ENCODE measurements at places on chromosomes 3 and 15. TPM values are rescaled to one million over a fixed set of nuclear protein-coding genes. Genes with fewer than 3 reads are reported as not detected.

The AQR gene
- total RNA-seq, result 41.5 TPM

The OXSR1 gene
- total RNA-seq, result 36.0 TPM

GRCh38 chr3:31432897-31433678 lies 99.6 kb upstream of the STT3B start:
- no peaks in the 10 kb centered on the region for H3K36me3 ChIP-seq
- H3K27ac ChIP-seq, result no peak overlapping the region
- no peaks in the 10 kb centered on the region for H3K27me3 ChIP-seq
- H3K4me3 ChIP-seq, result no peak overlapping the region

DNA sequence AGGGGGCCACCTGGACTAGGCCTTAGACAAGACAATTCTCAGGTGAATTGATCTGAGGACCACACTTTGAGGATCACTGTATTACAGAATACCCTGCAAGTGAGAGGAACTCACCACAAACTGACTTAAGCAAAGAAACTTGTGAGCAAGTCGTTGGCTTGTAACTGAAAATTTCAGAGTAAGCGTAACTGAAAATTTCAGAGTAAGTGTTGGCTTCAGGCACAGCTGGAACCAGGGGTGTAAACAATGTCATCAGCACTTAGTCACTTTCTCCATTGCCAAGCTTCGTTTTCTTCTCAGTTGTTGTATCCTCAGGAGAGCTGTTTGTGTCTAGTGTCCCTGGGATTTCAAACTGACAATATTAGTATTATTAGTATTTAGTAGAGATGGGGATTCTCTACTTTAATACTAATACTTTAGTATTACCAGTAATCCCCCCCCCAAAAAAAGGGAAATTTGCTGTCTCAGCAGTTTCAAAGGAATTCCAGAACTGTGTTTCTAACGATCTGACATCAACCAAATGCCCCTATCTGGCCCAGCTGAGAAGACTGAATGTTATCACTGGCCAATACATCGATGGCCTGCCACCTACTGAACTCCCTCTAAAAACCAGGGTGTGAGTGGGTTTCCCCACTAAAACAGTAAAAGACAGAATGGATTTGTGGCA lies 474.4 kb downstream of the NTRK3 start:
- H3K36me3 ChIP-seq, result no peaks in the 10 kb centered on the region
- no peaks in the 10 kb centered on the region for H3K27me3 ChIP-seq
- DNase-seq, result no peak
- no peaks in the 10 kb centered on the region for H3K4me1 ChIP-seq

DNA sequence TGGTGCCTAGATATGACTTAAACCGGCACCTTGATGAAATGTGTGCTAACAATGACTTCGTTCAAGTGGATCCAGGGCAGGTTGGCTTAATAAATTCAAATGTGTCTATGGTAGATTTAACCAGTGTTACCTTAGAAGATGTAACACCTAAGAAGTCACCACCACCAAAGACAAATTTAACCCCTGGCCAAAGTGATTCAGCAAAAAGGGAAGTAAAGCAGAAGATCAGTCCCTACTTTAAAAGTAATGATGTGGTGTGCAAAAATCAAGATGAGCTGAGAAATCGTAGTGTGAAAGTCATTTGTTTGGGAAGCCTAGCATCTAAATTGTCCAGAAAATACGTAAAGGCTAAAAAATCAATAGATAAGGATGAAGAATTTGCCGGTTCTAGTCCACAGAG lies 1.1 kb downstream of the FAN1 start:
- peaks cover 2% of the 10 kb centered on the region for H3K27me3 ChIP-seq
- H3K27ac ChIP-seq, result no peak overlapping the region
- H3K4me1 ChIP-seq, result peaks cover 6% of the 10 kb centered on the region
- H3K36me3 ChIP-seq, result peaks cover 11% of the 10 kb centered on the region
- peak overlapping the region; percentile 0 for H3K4me3 ChIP-seq
- no peak for DNase-seq

DNA sequence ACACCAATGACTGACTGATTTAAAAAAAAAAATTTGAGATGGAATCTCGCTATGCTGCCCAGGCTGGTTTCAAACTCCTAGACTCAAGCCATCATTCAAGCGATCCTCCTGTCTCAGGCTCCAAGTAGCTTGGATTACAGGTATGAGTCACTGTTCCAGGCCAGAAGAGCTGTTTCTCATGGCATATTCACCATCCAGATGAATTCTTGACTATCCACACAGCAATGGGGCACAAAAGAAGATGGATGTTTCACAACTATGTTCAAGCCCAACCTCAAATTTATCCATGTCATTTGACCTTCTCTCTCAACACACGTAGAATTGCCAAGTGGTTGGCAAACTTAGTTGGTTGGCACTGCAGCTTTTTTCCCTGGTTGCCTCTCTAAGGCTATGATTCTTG lies 40.6 kb downstream of the PRICKLE2 start:
- H3K4me3 ChIP-seq, result no peak overlapping the region
- H3K4me1 ChIP-seq, result peaks cover 11% of the 10 kb centered on the region
- peaks cover 3% of the 10 kb centered on the region for H3K27me3 ChIP-seq
- no peak for DNase-seq

- H3K27ac ChIP-seq, result no peak overlapping the region
- H3K27me3 ChIP-seq, result peaks cover 3% of the 10 kb centered on the region
- H3K4me3 ChIP-seq, result no peak overlapping the region
- H3K36me3 ChIP-seq, result no peaks in the 10 kb centered on the region
- no peak for DNase-seq
These were observed 285.0 kb downstream of the SQOR start for GRCh38 chr15:45919806-45920205.

DNA sequence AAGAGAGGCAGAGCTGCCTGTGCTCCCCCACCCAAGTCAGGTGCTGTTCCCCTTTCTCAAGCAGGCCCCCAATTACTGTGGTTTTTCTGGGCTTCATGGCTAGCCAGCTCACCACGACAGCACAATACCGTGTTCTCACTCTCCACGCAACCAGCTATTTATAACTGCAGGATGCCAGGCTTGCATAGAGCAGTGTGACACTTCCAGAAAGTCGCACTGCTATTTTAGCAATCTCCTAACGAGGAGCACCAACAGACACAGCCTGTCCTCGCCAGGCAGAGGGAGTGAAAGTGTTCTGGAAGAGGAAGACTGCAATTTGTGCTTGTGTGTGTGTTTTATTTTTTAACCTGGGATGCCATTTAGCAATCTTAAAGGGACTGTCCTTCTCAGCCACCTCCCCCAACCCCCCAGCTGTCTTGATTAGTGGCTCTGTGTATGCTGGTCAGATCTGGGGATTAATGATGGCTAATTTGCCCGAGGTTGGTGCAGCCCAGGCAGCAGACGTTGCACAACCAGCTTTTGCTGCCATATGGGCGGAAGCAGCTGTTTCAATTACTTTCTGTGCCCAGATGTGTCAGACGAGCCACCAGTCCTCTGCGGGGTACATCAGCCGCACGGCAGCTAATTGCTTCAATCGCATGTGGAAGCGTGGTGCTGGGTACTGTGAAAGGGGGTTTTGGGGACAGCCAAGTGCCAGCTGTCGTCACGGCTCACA lies 268.0 kb upstream of the ARRDC4 start:
- H3K4me1 ChIP-seq, result no peaks in the 10 kb centered on the region
- no peak overlapping the region for H3K27ac ChIP-seq
- DNase-seq, result no peak
- peaks cover 2% of the 10 kb centered on the region for H3K27me3 ChIP-seq
- H3K4me3 ChIP-seq, result no peak overlapping the region

GRCh38 chr3:127961963-127962362 lies 46.9 kb downstream of the KBTBD12 start:
- DNase-seq, result no peak
- no peak overlapping the region for H3K4me3 ChIP-seq
- no peaks in the 10 kb centered on the region for H3K27me3 ChIP-seq
